ENCODE measurements at places on chromosomes 1 and 21.

DNA sequence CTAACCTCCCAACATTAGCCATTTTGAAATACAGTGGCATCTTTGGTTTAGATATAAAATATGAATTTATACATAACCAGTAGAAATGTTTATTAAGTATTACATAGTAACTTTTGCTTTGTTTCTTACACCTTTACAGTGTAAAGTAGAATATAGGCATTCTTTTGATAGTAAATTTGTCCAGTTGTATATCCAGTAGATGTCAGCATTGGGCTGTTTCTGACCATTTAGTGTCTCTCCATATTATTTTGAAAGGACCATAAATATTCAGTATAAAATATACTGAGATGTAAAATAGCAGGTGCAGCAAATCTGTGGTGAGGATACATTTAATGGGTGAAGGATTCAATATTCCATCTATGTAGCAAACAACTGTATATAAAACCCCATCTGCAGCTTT, 115.8 kb upstream of the ZRANB2 start:
- no peak overlapping the region for H3K27ac ChIP-seq
- H3K4me3 ChIP-seq, result no peak overlapping the region
- no peaks in the 10 kb centered on the region for H3K36me3 ChIP-seq
- DNase-seq, result no peak
- H3K4me1 ChIP-seq, result no peaks in the 10 kb centered on the region
- no peaks in the 10 kb centered on the region for H3K27me3 ChIP-seq

DNA sequence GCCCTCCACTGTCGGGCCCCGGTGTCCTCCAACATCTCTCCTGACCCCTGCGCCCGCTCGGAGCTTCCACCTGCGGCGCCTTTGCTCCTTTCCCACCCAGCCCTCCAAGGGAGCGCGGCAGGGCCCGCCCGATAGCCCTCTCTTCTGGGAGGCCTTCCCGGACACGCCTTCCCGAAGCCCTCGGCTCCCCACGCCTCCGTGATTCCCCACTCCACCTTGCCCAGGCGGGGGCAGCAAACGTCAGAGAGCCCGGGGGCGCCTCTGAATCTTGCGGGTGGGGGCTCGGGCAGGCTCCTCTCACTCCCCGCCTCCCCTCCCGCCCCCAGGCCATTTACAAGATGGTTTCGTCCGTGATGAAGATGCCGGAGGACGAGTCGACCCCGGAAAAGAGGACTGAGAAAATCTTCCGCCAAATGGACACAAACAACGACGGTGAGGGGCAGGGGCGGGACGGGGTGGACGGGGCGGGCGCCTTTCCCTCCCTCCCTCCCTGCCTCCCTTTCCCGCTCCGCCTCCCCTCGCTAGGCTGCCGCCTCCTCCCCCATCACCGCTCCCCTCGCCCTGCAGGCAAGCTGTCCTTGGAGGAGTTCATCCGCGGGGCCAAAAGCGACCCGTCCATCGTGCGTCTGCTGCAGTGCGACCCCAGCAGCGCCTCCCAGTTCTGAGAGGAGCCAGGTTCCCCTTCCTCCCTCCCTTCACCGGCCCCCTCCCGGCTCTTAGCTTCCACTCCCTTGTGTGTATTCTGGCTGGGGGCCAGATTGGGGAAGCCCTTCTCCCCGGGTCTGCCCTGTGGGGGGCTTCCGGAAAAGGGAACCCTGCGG, 7.1 kb downstream of the HPCA start:
- peak; percentile 70 for DNase-seq
- H3K4me1 ChIP-seq, result no peaks in the 10 kb centered on the region

DNA sequence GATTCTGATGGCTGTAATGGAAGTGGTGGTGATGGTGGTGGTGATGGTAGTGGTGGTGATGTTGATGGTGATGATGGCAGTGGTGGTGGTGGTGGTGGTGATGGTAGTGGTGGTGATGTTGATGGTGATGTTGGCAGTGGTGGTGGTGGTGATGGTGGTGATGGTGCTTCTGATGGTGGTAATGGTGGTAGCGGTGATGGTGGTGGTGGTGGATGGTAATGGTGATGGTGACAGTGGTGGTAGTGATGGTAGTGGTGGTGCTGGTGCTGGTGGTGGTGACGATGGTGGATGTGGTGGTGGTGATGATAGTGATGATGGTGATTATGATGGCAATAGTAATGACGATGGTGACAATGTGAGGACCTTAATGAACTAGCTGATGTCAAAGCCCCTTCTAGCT, 35.6 kb upstream of the LRRC3 start:
- no peaks in the 10 kb centered on the region for H3K27me3 ChIP-seq
- H3K4me1 ChIP-seq, result no peaks in the 10 kb centered on the region
- H3K27ac ChIP-seq, result no peak overlapping the region
- H3K36me3 ChIP-seq, result no peaks in the 10 kb centered on the region

- H3K27me3 ChIP-seq, result no peaks in the 10 kb centered on the region
- no peaks in the 10 kb centered on the region for H3K36me3 ChIP-seq
- no peak overlapping the region for H3K4me3 ChIP-seq
- no peak for DNase-seq
- no peaks in the 10 kb centered on the region for H3K4me1 ChIP-seq
These were observed 24.7 kb downstream of the VAMP4 start for GRCh38 chr1:171717062-171717718.

DNA sequence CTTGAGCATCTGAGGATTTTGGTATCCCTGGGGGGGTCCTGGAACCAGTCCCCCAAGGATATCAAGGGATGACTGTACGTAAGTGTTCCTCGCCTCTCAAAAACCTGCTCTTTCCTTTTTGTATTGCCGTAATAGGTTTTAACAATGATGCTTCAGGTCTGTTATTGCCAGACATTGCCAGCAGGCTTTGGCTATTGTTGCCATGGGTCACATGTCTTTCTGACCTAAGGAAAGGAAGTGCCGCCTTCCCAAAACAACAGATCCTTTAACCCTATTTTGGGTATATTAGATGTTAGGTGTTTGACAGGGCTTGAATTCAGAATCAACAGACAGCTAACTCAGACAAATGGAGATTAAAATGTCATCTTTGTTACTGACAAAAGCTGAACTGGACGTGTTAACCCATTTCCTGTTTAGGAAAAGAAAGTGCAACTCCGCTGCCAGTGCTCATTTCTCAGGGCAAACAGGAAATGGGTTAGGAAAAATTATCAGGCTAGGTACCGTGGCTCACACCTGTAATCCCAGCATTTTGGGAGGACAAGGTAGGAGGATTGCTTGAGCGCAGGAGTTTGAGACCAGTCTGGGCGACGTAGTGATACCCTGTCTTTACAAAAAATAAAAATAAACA, 12.4 kb upstream of the PRPF38B start:
- no peak for DNase-seq
- H3K27me3 ChIP-seq, result no peaks in the 10 kb centered on the region
- no peaks in the 10 kb centered on the region for H3K36me3 ChIP-seq
- no peak overlapping the region for H3K27ac ChIP-seq
- no peaks in the 10 kb centered on the region for H3K4me1 ChIP-seq

DNA sequence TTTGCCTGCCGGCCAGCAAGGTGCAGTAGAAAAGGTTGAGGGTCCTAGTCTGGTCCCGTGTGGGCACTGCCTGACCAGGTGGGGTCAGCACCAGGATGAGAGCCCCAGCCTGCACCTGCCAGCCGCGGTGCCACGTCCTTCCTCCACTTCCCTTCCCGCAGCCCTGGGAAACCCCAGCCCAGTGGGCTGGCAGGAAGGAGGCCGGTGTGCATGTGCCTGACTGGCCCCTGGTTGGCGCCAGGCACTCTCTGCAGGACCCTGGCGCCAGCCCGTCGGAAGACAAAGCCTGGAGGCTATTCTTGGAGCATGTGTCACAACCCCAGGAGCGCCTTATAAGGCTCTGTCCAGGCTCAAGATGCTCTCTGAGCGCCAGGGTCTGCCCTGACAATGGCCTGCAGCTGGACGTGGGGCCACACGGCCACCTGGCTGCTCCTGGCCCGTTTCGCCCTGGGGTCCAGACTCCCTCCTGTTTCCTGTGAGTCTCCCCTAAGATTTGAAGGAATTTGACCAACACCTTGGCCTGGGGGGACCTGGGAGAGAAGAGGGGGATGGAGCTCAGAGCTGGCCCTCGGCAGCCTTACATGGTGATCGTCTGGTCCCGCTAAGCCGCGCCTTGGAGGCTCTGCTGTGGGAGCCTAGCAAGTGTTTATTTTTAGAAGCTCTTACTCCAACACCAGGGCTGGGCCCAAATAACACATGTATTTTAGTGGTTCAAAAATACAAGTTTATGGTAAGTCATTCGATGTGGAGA, 31.9 kb upstream of the POFUT2 start:
- DNase-seq, result no peak
- no peaks in the 10 kb centered on the region for H3K27me3 ChIP-seq

DNA sequence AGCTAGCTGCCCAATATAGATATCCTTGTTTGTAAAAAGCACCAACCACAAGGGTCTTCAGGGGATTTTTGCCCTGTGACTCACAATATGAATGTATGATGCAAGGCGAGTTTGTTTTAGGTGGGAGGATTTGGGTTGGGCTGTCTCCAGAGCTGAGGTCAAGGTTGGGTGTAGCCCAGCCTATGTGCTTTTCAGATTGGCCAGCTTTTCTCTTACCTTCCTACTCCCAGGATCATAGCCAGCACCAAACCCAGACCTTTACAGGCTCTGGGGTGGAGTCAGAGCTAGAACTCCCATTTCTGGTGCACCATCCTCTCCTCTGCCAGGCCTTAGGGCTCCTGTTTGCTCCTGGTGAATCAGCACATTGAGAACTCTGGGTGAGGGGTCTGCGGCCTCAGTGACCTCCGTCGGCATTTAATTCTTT, 55.6 kb upstream of the GCLM start:
- no peaks in the 10 kb centered on the region for H3K36me3 ChIP-seq
- no peaks in the 10 kb centered on the region for H3K4me1 ChIP-seq
- H3K4me3 ChIP-seq, result no peak overlapping the region
- DNase-seq, result no peak
- no peaks in the 10 kb centered on the region for H3K27me3 ChIP-seq

DNA sequence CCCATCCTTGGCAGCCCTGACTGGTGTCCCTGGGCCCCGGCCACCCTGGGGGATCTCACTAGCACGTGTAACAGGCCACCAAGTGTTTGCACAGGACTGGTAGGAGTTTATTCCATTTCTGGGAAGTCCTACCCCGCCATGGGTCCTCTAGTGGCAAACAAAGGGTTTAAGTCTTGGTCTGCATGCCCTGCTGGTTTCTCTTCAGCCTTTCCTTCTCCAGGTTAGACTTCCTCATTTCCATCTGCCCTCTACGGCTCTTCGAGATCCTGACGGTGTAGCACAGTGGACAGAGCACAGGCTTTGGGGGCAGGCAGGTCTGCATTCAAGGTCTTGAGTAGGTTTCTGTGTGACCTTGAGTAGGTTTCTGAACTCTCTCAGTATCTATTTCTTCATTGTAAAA, 2.8 kb downstream of the AGTRAP start:
- H3K27ac ChIP-seq, result no peak overlapping the region
- no peaks in the 10 kb centered on the region for H3K27me3 ChIP-seq
- no peaks in the 10 kb centered on the region for H3K4me1 ChIP-seq

DNA sequence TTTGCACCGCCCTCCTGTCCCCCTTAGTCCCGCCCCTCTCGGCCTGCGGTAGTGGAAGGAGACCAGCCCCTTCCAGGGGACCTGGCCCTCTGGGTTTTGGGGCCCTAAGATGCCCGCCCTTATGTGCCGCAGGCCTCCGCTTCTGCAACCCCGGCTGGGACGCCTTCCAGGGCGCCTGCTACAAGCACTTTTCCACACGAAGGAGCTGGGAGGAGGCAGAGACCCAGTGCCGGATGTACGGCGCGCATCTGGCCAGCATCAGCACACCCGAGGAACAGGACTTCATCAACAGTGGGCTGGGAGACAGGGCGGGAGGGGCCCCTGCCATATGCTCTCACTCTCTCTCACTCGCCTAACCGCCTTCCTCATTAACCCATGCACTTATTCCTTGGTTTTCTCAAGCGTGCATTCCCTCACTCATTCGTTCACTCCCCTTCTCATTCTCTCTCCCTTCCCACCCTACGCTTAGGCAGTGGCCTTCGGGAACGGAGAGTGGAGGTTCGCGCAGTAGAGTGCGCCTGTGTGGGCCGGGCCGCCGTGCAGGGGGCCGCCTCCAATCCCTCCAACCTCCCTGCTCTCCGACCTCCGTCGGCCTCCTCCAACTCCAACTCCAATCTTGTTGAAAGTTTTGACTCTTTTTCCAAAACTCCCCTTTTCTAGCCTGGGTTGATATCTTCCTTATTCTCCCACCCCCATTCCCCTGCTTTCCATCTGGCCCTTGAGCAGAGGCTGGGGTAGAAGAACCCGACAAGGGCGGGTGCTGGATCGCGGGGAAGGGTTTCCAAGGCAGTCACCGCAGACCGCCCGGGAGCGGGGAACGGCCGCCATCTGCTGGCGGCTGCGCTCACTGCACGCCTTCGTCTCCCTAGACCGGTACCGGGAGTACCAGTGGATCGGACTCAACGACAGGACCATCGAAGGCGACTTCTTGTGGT, 15.2 kb downstream of the BCAN start:
- H3K4me1 ChIP-seq, result peaks cover 10% of the 10 kb centered on the region
- H3K36me3 ChIP-seq, result no peaks in the 10 kb centered on the region
- peak; percentile 80 for DNase-seq
- no peaks in the 10 kb centered on the region for H3K27me3 ChIP-seq

GRCh38 chr1:184945678-184946412, 28.5 kb downstream of the NIBAN1 start:
- no peak overlapping the region for H3K4me3 ChIP-seq
- DNase-seq, result no peak
- H3K36me3 ChIP-seq, result no peaks in the 10 kb centered on the region
- H3K27ac ChIP-seq, result peak overlapping the region; percentile 23
- no peaks in the 10 kb centered on the region for H3K27me3 ChIP-seq
- H3K4me1 ChIP-seq, result no peaks in the 10 kb centered on the region

GRCh38 chr1:47699492-47700235, 261.8 kb downstream of the FOXD2 start:
- no peaks in the 10 kb centered on the region for H3K4me1 ChIP-seq
- H3K36me3 ChIP-seq, result no peaks in the 10 kb centered on the region
- no peak for DNase-seq

DNA sequence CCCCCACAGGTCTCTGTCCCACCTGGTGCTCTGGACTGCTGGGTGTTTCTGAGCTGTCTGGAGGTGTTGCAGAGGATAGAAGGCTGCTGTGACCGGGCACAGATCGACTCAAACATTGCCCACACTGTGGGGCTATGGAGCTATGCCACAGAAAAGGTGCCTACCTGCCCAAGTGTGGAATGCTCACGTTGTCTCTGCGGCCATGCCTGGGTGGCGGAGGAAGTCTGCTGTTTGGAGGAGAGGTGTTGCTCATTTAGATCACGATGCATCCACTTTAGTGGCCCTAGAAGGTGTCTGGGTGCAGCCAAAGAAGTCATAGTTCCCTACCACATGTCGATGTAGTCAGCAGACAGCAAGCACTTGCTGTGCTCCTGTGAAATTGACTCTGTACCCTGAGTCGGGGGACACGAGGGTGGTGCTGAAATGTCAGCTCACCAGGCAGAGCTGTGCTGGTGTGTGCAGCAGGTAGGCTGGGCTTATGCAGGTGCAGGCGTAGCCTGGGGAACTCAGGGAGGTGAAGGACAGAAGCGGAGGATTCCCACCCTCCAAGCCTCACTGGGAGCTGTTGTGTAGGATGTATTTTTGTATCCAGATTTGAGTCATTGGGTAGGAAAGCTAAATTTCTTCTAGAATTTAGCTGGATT, 32.8 kb upstream of the PWP2 start:
- no peaks in the 10 kb centered on the region for H3K36me3 ChIP-seq
- no peaks in the 10 kb centered on the region for H3K27me3 ChIP-seq
- H3K4me1 ChIP-seq, result no peaks in the 10 kb centered on the region
- no peak for DNase-seq
- no peak overlapping the region for H3K27ac ChIP-seq

All from uterus (tissue), 4 donors.